ENCODE measurements at places on chromosomes 5 and 9.

DNA sequence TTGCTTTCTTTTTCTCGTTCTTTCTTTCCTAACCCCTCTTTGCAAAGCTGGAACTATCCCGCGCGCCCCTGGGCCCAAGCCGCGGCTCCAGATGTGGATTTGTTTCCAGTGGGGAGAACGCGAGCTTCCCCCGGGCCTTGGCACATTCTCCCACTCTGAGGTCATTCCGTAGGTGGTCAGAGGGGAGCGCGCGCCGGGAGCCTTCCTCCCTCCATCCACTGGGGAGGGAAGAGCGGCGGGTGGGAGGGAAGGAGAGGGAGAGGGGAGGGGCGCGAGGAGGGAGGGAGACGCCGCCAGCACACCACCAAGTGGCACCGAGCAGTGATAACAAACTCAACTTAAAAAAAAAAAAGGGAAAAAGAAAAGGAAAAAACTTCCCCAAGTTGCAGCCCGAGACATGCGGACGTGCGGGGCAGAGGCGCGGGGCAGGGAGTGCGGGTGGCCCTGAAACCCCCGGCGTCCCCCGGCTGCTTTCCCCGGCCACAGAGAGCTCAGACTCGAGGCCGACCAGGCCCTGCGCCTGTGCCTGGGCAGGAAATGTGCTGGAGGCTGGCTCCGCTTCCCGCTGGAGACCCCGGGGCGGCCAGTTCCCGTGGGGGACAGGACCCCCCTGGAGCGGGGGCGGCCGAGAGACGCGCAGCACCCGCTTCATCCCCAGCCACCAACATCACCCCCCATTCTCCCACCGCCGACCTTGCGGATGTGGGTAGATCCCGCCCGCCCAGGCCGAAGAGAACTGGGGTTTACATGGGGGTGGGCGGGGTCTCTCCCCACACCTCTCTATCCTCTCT, 3.1 kb downstream of the IER5L start:
- no peak for DNase-seq

DNA sequence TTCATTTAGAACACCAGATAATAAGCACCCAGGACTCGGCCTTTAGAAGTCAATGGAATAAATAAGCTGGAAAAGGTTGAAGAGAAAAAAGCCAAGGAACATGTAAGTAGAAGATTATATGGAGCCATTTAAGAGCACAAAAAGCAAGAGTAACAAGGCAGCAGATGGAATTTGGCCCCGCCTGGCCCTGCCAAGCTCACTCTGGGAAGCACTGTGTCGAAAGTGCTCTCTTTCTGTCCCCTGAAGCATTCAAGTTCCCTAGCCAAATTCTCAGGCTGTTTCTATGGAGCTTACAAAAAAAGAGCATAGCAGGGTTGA, 73.0 kb upstream of the GPR151 start:
- DNase-seq = no peak

DNA sequence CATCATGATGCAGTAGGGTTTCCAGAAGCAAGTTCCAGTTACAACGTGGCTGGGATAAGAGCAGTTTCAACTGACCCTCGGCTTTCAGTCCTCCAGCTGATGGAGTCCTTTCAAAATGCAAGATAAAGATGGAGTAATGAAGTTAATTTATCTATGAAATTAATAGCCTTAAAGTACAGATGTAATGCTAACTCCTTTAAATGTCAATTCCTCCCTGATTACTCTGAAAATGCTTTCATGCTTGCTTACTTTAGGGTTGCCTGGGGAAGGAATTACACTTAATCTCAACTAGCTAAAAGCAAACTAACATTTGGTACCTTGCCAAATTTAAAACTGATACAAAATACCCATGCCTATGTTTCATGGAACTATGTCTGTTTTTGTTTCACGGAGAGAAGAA, 178.4 kb downstream of the KIAA0825 start:
- DNase-seq = no peak

GRCh38 chr5:168660691-168661090, 81.5 kb upstream of the PANK3 start:
- DNase-seq = no peak

DNA sequence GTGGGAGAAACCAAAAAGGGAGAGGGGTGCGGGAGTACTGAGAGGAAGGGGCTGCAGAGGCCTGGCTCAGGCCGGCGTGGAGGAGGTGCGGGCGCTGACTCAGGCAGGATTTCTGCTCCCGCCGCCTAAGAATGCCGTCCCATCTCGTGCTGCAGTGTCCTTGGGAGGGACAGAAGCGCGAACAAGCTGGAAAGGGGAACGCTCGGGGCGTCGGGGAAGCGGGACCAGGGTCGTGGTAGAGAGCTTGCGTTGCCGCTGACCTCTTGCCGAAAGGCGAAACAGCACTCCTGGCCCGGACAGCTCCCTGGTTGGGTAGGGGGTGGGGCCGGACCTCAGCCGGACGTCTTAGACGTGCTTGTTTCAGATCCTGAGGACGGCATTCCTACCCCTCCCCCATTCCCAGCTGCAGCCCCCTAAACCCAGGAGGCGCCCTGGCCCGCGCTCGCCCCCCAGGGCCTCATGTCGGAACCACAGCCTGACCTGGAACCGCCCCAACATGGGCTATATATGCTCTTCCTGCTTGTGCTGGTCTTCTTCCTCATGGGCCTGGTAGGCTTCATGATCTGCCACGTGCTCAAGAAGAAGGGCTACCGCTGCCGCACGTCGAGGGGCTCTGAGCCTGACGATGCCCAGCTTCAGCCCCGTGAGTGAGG, 1.1 kb downstream of the RELL2 start:
- DNase-seq = no peak

- no peak for DNase-seq
Measured at GRCh38 chr5:134600600-134600999, 32.0 kb downstream of the SAR1B start.

DNA sequence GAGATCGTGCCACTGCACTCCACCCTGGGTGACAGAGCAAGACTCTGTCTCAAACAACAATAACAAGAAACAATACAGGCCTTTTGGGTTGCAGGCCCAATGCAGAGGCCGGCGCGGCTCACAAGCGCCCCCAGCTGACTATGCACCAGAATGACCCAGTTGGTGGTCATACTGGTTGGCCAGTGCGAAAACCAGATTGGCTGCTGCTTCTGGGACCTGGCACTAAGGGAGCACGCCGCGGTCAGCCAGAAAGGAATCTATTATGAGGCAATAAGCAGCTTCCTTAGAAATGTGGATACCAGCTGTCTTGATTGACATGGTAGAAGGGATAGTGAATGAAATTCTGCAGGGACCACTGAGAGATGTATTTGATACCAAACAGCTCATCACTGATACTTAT, 35.0 kb downstream of the RANBP17 start:
- no peak for DNase-seq

DNA sequence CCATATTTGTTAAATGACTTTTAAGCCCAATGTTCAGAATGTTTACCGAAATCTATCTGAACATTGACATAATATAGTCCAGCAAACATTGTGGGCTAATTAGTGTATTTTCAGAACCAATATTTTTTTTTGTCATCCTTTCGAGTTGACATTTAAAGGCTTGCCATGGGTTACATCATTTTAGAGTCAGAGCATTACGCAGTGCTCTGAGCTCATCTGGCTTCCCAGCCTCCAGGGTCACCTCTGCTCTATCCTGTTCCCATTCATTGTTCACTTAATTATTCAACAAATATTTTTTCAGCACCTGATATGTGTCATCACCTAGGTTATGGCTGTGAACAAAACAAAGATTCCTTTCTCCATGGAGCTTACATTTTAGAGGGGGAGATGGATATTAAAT, 80.2 kb downstream of the SREK1 start:
- no peak for DNase-seq

GRCh38 chr5:124342584-124342983, 403.9 kb downstream of the ZNF608 start:
- no peak for DNase-seq

DNA sequence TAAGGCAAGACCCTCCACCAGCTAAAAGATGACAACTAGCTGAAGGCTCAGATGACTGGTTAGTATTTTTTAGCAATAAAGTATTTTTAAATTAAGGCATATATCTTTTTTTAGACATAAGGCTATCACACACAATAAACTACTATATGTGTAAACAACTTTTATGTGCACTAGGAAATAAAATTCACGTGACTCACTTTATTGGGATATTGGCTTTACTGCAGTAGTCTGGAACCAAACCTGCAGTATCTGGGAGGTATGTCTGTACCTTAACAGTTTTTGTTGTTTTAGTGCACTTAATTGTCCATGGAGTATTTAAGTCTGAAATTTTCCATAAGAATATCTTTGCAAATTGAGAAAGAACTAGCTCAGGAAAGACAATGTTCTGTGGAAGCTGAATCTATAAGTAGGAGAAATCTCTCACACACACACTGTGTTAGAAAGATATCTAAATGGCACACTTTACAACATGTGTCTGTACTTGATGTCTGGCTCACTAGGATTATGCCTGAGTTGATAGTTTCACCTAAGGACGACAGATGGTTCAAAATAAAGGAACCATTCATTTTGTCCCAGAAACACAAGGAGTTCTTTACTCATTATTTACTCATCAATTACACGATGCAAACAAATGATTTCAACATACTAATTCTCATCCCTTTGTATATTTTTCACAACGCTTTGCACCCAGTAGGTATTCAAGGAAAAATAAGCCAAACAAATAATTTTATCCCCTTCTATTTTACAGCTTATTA, 4.6 kb downstream of the RAPGEF6 start:
- no peak for DNase-seq
